ENCODE measurements at places on chromosomes 3 and 15.

- no peak for DNase-seq
These were observed 619.0 kb downstream of the ROBO1 start for GRCh38 chr3:79148786-79149185.

GRCh38 chr3:179452176-179452564, 900 bp upstream of the GNB4 start:
- no peak for DNase-seq

DNA sequence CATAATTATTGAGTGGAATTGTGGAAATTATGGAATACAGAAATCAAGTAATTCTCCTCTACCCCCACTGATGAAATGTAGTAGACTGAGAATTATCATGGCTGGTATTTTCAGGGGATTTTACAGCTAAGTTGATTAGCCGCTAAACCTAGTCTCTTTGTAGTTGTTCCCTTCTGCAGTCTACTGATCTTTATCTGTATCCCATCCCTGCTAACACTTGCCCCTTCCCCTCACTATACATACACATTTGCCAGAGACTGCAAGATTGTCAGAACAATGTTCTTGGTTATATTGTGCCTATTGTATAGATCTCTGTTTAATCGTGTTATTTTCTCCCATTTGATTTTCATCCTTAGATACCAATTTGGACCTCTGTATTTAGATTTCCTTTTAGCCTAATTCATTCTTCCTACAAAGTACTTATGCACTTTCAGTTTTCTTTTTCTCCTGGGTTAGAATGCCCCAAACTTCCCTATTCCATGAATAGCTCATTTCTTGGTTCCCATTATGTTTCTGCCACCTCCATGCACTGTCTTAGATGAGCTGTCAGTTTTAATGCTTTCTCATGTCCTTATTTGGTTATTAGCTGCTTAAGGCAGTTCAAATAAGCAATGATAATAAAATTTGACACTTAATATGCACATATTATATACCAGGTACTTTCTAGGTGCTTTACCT, 86.9 kb downstream of the CDIN1 start:
- DNase-seq = no peak

GRCh38 chr3:182115328-182116015, 403.7 kb downstream of the SOX2 start:
- DNase-seq = no peak

- DNase-seq = no peak
These were observed 2.9 kb upstream of the LTF start for GRCh38 chr3:46467562-46467961.

- peak; percentile 15 for DNase-seq
These were observed 848 bp downstream of the NCEH1 start for GRCh38 chr3:172709774-172710663.

- DNase-seq = no peak
These were observed 280.4 kb downstream of the KLF13 start for GRCh38 chr15:31606931-31607497.
